ENCODE measurements at places on chromosomes 3 and 15. TPM values are rescaled to one million over a fixed set of nuclear protein-coding genes. Genes with fewer than 3 reads are reported as not detected.

DNA sequence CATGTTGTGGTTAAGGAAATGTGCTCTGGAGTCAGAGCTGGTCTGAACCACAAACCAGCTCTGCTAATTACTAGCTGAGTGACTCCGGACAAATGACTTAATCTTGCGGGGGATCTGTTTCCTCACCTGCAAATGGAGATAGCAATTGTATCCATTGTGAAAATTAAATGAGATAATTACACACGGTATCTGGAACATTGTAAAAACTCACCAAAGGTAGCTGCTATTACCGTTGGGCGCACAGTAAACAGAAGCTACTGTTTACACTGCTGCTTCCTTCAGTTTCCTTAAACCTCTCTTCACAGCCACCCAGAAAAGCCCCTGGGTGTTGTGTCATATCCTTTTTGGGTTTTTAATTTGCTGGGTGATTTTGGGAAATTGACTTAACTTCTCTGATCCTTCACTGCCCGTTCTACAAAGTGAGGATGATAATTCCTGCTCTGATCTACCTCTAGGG is 107.8 kb downstream of the MEGF11 start:
- no peak for DNase-seq
- no peak overlapping the region for H3K27ac ChIP-seq

GRCh38 chr3:105334138-105334882 is 32.4 kb upstream of the ALCAM start:
- H3K36me3 ChIP-seq: peaks cover 12% of the 10 kb centered on the region
- DNase-seq: no peak
- H3K4me1 ChIP-seq: no peaks in the 10 kb centered on the region

- H3K4me1 ChIP-seq: peaks cover 5% of the 10 kb centered on the region
- no peak overlapping the region for H3K27ac ChIP-seq
- DNase-seq: no peak
- peaks cover 2% of the 10 kb centered on the region for H3K27me3 ChIP-seq
Measured at GRCh38 chr3:45597171-45597570, 2.6 kb downstream of the LIMD1 start.

- H3K4me1 ChIP-seq: peaks cover 5% of the 10 kb centered on the region
- no peak for DNase-seq
- no peaks in the 10 kb centered on the region for H3K36me3 ChIP-seq
- H3K4me3 ChIP-seq: no peak overlapping the region
- H3K27ac ChIP-seq: no peak overlapping the region
Measured at GRCh38 chr3:149527531-149528339, 53.2 kb downstream of the TM4SF4 start.

GRCh38 chr15:101325263-101326025 is 30.4 kb upstream of the SNRPA1 start:
- no peak for DNase-seq
- H3K4me1 ChIP-seq: peaks cover 3% of the 10 kb centered on the region
- H3K27ac ChIP-seq: no peak overlapping the region
- no peaks in the 10 kb centered on the region for H3K36me3 ChIP-seq
- H3K4me3 ChIP-seq: no peak overlapping the region

DNA sequence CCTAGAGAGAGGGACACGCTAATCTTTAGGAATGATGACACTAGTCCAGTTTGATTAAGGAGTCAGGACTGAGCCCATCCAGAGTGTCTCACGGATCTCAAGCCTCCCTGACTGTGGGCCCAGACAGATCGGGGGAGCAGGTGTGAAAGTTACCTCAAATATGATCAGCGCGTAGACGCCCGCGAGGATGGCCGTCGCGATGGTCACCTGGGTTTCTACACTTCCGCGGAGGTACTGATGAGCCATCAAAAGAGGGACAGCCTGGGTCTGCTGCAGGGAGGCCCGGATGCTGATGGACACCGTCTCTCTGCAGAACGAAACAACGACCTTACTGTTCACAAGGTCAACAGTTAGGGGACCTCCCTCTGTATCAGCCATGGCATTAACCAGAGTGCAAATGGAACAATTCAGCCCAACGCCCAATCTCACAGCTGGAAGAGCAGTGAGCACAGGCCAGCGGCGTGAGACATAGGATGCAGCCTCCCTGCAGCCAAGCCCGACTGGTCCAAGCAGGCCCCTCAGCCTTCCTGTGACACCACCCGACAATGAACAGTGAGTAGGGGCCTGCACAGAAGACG is 84.4 kb downstream of the OCA2 start:
- no peak overlapping the region for H3K27ac ChIP-seq
- DNase-seq: no peak
- peaks cover 8% of the 10 kb centered on the region for H3K36me3 ChIP-seq

GRCh38 chr3:25678581-25678980 is 13.9 kb upstream of the TOP2B start:
- DNase-seq: no peak
- H3K4me3 ChIP-seq: no peak overlapping the region
- H3K27me3 ChIP-seq: no peaks in the 10 kb centered on the region
- no peaks in the 10 kb centered on the region for H3K4me1 ChIP-seq
- H3K36me3 ChIP-seq: no peaks in the 10 kb centered on the region

GRCh38 chr3:5285439-5285838 is 97.9 kb downstream of the EDEM1 start:
- H3K27me3 ChIP-seq: peaks cover 2% of the 10 kb centered on the region
- H3K4me1 ChIP-seq: no peaks in the 10 kb centered on the region

The PTX3 gene
- 2.4 TPM for total RNA-seq

The MUC20 gene
- total RNA-seq: not detected

The IL5RA gene
- total RNA-seq: not detected

The NDN gene
- 115 TPM for total RNA-seq

The GP9 gene
- not detected for total RNA-seq

The CKMT1A gene
- 15.7 TPM for total RNA-seq

All from glutamatergic neuron (in vitro differentiated cells).